Cardiac septum (tissue), 1 donor: ENCODE measurements at places on chromosomes 3 and 15. TPM values are rescaled to one million over a fixed set of nuclear protein-coding genes. Genes with fewer than 3 reads are reported as not detected.

MST1R gene
- total RNA-seq: 1.2 TPM

ACTC1 gene
- total RNA-seq: 11,631 TPM

MCF2L2 gene
- total RNA-seq: 1.1 TPM

GRCh38 chr3:105394177-105394576 lies 27.5 kb downstream of the ALCAM start:
- DNase-seq: no peak

- no peak for DNase-seq
Measured at GRCh38 chr3:50212971-50213370, 7.9 kb downstream of the SLC38A3 start.

- no peak for DNase-seq
Measured at GRCh38 chr3:23166276-23166675, 36.9 kb upstream of the UBE2E2 start.

DNA sequence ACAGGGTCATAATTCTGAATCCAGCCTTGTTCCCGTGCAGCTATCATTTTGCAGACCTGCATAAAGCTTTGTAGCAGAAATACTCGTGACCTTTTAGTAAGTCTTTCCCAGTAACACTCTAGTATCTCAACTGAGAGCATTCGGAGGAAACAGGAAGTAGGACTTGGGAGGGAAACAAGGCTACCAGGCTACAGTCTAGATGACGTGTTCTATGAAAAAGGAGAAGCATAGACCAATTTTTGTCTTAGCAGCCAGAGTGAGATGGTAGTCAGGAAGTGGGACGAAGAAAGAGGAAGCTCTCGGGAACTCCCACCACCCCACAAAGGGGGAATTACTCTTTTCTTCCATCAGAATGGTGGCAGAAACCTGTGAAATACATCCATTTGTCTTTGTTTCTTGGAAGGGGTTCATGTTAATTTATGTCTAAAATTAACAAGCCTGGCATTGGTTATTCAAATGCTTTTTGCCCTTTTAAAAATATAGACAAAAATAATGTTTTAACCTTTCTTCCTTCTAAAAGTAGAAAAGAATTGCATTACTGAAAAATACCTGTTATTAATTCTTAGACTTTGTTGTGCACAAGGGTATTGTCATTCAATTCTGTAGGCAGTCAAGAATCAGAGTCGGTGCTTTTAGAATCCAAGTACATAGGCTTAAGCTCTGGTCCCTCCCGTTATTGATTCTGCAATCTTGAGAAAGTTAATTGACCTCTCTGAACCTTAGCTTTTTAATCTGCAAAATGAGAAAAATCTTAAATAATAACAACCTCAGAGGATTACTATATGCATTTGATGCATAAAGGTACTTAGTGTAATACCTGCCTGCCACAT lies 1.6 kb upstream of the SUCNR1 start:
- no peak for DNase-seq

GRCh38 chr3:46222435-46223161 lies 14.5 kb upstream of the CCR1 start:
- DNase-seq: no peak
